Vagina (tissue), 2 donors: ENCODE measurements at places on chromosomes 4 and X. TPM values are rescaled to one million over a fixed set of nuclear protein-coding genes. Genes with fewer than 3 reads are reported as not detected.

BEX2 gene
- total RNA-seq = 7.4 TPM

SPACA5 gene
- not detected for total RNA-seq

CACNA1F gene
- 0.25 TPM for total RNA-seq

PLAC1 gene
- total RNA-seq = not detected

SMARCA1 gene
- total RNA-seq = 26.8 TPM

MAGEB1 gene
- total RNA-seq = not detected

FHDC1 gene
- total RNA-seq = 6.4 TPM

UGT2A1 gene
- total RNA-seq = not detected

GUCY1A1 gene
- 21.6 TPM for total RNA-seq

ARHGEF38 gene
- total RNA-seq = not detected

ARHGAP6 gene
- total RNA-seq = 15.7 TPM
